ENCODE measurements at places on chromosomes 6 and 20.

- no peak for DNase-seq
Observed at GRCh38 chr6:170572704-170573466, 11.6 kb downstream of the PDCD2 start.

GRCh38 chr20:37977338-37977737 lies 55.9 kb downstream of the TTI1 start:
- DNase-seq: no peak

DNA sequence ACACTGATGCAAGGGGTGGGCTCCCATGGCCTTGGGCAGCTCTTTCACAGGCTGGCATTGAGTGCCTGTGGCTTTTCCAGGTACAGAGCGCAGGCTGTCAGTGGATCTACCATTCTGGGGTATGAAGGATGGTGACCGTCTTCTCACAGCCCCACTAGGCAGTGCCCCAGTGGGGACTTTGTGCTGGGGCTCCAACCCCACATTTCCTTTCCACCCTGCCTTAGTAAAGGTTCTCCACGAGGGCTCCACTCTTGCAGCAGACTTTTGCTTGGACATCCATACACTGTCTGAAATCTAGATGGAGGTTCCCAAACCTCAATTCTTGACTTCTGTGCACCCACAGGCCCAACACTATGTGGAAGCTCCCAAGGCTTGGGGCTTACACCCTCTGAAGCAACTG lies 107.9 kb upstream of the ECI2 start:
- no peak for DNase-seq

DNA sequence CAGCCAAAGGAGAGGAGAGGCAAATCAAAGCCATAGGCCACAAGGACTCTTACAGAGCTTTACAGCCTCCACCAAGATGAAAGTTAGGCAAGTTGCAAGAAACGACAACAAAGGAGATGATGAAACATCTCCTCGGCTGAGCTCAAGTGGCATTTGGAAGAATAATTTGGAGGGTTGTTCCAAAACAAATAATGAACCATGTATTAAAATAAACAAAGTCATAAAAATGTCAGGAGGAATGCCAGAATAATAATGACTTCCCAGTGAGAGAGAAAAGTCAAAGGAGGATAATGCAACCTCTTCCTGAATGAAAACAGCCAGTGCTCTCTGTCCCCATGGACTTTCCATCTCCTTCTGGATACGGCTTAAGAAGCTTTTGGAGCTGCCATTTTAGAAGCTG lies 371.4 kb upstream of the ID4 start:
- DNase-seq: no peak

GRCh38 chr6:126767711-126768110 lies 350.8 kb upstream of the RSPO3 start:
- DNase-seq: no peak

DNA sequence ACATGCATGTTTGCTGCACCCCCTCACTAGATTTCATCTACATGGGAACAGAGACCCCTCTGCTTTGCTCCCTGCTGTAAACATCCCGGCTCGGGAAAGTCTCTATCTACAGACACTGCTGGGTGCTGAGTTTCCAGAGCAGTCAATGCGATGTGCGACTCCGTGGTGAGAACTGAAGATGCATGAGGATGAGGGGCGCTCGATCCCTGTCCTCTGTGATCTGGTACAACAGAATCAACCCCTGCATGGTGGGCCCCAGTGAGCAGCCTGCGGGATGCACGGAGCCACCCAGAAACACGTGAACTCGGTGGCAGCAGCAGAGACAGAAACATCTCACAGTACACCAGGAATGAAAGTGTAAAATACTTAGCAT lies 83.1 kb downstream of the THBS2 start:
- DNase-seq: no peak

DNA sequence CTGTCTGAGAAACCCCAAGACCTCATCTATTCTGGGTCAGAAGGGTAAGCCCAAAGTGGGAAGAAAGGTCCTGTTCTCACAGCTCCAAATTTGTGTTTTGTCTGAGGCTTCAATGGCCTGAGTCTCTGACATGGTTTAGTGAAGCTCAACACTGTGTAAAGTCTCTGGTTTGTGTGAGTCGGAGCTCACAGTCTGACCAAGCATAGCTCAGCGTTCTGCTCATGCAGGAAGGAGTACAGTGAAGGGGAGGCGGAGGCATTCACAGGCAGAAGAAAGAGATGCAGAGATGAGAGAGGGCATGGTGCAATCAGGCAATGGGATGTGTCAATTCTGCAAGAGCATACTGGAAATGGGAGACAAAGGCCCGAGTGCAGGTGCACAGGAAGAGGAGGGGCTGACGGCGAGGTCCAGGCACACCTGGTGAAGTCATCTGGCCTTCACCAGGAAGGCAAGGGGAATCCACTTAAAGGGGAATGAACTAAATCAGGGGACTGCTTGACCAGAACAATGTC lies 463.0 kb upstream of the AGPAT4 start:
- DNase-seq: no peak

DNA sequence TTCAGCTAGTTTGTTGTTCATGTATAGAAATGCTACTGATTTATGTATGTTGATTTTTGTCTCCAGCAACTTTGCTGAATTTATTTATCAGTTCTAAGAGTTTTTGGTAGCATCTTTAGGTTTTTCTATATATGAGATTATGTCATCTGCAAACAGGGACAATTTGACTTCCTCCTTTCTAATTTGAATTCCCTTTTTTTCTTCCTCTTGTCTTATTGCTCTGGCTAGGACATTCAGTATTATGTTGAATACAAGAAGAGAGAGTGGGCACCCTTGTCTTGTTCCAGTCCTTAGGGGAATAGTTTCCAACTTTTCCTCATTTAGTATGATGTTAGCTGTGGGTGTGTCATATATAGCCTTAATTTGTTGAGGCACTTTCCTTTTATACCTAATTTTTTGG lies 58.2 kb downstream of the CDH26 start:
- DNase-seq: no peak

DNA sequence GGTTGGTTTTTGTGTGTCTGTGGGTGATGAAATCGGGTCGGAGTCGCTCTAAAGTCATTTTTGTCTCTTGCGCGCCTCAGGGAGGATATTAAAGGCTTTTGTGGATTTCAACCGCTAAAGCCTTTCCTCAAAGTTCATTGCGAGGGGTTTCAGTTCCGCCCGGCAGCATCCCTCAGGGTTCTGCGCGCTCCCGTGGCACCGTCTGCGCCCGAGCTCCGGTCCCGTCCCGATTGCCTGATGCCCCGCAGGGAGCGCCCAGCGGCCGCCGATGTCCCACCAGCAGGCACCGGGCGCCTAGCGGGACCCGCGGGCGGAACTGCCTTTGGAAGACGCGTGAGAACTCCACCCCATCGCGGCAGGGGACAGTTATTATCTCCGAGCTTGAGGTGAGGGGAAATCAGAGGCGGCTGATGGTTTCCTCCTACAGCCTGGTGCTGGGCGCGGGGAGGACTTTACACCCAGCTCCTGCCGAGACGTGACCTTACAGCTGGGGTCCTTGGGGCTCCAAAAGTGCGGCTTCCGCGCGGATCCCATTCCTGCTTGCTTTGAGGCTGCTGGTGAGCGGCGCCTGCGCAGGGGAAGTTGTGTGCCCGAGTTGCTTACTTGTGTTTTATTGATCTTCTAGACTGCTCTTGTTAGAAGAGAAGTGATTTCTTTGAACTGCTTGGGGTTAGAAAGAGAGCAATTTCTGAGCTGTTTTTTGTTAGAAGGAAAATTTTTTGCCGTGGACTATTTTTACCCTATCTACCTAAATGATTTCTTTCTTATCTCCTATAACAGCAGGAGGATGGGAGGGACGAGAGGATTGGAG lies 27.1 kb downstream of the ULBP1 start:
- no peak for DNase-seq

DNA sequence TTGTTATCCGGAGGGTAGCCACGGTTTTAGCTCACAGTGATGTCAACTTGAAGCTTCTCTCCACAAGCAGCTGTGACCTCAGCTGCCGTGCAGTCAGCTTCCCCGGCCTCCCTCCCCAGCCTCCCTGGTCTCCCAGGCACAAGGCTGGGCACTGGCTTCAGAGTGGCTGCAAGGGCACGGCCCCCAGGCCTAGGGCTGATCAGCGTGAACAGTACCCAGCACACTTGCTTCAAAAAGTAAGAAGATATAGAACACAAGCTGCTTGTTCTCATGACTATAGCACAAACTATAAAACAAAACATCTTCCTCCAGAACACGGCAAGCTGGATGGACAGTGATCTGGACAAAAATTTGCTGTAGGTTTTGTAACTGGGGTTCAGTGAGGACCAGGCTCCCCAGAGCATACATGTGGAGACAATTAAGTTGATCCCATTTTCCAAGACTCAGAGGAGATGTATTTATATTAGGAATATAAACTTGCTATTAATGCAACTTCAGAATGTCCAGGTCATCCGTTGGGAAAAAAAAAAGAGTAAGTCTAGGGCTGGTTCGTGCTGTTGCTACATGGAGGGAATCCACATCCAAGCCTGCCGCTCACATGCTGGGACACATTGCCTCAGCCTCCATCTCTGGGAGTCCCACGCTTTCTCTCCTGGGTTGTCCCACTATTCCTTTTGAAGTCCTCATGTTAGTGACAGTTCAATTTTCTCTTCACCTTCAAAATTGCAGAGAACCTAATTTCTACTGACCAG lies 199.4 kb upstream of the THBS2 start:
- DNase-seq: no peak
